ENCODE measurements at places on chromosomes 4 and X. TPM values are rescaled to one million over a fixed set of nuclear protein-coding genes. Genes with fewer than 3 reads are reported as not detected.

Gene HGFAC
- total RNA-seq = not detected

Gene RNF128
- total RNA-seq = 9.2 TPM

Gene SLC16A2
- 6.3 TPM for total RNA-seq

Gene STOX2
- 4.2 TPM for total RNA-seq

Gene ART3
- total RNA-seq = 1.7 TPM

Gene CDK16
- 137 TPM for total RNA-seq

Gene TMEM31
- total RNA-seq = not detected

Gene AFAP1
- total RNA-seq = 15.8 TPM

Gene SULT1B1
- total RNA-seq = 0.05 TPM

Gene BEX2
- 4.0 TPM for total RNA-seq

Data from airway epithelial cell (primary cell).